ENCODE measurements at places on chromosomes 13 and 19.

DNA sequence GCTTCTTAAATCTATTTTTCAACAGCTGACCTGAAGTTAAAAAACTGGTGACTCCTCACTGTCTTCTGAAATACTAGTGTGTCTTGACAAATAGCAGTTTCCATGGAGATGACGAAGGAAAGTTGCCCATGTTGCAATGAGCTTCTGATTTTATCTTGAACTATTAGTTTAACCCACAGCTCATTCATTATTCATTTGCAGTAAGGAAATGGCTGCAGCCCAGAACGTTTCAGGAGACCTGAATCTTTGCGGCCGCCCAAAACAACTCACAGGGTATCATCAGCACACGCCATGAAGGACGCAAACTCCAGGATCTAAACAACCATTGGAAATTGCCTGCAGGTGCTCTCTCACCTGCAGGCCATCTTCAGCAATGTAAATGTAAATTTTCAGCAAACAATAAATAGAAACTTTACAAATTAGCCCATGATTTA lies 142.5 kb downstream of the DCLK1 start:
- ATAC-seq, result no peak

DNA sequence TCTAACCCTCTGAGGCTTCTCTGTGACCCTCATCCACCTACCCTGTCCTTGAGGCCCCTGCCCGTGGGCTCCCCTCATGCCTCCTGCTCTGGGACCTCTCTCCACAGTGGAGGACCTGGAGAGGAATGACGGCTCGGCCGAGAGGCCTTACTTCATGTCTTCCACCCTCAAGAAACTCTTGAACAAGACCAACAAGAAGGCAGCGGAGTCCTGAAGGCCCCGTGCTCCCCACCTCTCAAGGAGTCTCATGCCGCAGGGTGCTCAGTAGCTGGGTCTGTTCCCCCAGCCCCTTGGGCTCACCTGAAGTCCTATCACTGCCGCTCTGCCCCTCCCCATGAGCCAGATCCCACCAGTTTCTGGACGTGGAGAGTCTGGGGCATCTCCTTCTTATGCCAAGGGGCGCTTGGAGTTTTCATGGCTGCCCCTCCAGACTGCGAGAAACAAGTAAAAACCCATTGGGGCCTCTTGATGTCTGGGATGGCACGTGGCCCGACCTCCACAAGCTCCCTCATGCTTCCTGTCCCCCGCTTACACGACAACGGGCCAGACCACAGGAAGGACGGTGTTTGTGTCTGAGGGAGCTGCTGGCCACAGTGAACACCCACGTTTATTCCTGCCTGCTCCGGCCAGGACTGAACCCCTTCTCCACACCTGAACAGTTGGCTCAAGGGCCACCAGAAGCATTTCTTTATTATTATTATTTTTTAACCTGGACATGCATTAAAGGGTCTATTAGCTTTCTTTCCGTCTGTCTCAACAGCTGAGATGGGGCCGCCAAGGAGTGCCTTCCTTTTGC lies 10.8 kb upstream of the ILF3 start:
- no peak for ATAC-seq

- no peak for ATAC-seq
These were observed 121.5 kb upstream of the SLC10A2 start for GRCh38 chr13:103187721-103188156.

DNA sequence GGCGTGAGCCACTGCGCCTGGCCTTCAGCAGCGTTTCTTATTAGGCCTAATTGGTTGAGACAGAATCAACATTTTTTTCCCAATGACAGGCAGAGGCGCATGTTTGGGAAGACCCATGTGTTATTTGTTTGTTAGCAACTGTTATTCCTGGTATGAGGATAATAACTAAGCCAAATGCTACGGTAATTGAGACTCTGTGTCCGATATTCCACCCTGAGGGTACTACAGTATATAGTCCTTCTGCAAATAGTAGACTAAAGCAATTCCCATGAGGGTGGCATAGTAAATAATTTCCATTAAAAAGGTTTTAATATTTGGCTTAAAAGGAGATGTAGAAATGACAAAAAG lies 18.4 kb upstream of the CCL25 start:
- no peak for ATAC-seq

GRCh38 chr19:45524575-45525129 lies 17.4 kb downstream of the VASP start:
- no peak for ATAC-seq

DNA sequence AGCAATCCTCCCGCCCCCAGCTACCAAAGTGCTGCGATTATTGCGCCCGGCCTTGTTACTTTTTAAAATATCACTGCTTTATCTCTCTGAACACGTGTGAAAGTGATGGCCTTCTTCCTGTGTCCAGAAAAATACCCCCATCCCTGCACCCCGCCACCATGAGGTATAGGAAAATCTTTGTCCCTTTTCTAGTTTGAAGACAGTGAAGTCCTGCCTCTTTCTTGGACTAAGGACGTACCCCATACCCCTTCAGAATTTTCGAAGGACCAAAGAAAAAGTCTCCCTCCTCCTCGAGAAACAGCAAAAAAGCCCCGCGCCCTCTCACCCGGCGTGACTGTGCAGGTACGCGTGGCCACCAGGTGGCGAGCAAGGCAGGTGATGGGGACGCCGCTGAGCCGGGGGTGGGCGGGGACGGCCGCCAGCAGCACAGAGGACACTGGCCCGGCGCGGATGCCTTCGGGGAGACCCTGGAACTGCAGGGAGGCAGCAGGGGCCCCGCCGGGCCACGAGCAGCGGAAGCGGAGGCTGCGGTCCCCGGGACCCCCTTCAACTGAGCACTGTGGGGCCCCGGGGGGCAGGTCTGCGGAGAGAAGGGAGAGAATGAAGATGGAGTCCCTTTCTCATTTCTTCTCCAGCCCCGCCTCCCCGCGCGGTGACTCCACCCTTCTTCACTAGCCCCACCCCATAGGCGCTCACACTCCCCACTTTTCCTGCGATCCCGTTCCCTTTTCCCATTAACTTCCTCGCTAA lies 3.2 kb downstream of the VSIG10L start:
- peak; percentile 50 for ATAC-seq

DNA sequence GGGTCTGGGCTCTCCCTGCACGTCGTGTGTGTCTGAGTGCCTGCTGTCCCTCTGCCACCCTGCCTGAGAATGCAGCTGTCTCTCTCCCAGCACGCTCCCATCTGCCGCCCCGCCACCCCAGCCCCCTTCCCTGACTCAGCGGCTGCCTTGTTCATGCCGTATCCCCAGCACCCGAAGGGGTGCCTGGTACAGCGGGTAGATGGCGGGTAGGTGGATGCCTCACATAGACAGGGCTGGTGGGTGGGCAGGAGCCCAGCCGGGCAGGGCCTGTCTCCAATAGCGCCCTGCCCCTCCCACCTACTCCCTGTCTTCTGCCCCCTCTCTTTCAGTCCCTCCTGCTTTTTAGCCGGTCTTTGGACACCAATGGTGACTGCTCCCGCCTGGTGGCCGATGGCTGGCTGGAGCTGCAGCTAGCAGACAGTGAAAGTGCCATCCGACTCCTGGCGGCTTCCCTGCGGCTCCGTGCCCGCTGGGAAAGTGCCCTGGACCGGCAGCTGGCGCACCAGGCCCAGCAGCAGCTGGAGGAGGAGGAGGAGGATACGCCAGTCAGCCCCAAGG lies 30.3 kb downstream of the DHX34 start:
- ATAC-seq, result no peak

- ATAC-seq, result peak; percentile 4
These were observed 12.4 kb downstream of the ZIC5 start for GRCh38 chr13:99959127-99959539.

DNA sequence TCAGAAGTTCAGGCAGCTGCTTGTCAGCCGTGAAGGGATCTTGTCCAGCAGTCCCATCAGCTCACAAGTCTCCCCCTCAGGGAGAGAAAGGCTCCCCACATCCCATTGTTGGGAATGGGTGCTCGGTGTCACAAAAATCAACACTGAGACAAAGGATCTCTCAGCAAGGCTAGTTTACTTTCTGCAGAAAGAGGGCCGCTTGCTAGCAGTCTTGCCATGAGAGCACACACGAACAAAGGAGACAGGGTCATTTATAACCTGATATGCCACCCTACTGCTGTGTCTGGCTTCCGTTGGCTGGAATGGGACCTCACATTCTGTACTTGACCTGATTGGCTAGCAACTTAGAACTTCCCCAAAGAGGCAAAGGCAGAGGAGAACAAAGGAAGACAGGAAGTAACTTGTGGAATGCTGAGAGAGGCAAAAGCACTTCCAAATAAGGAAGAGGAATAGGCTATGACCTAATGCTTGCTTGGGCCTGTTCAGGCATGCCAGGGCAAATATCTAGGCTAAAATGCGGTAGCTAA lies 8.7 kb upstream of the IGFL3 start:
- ATAC-seq, result peak; percentile 90

DNA sequence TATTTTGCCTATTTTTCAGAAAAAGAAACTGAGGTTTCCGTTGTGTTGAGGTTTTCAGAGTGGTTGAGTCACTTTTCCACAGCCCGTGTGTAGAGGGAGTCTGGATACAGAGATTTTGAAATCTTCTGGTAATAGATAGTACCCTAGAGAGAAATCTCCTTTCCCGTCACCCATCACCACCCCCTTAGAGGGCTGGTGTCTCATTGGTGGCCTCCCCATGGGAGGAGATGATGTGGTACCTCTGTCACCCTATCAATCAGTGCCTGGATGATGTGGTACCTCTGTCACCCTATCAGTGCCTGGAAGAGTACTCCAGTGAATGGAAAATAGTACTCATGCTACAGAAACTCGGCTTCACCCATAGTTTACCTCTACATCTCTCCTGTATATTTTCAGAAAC lies 42.2 kb upstream of the SERP2 start:
- ATAC-seq, result no peak

DNA sequence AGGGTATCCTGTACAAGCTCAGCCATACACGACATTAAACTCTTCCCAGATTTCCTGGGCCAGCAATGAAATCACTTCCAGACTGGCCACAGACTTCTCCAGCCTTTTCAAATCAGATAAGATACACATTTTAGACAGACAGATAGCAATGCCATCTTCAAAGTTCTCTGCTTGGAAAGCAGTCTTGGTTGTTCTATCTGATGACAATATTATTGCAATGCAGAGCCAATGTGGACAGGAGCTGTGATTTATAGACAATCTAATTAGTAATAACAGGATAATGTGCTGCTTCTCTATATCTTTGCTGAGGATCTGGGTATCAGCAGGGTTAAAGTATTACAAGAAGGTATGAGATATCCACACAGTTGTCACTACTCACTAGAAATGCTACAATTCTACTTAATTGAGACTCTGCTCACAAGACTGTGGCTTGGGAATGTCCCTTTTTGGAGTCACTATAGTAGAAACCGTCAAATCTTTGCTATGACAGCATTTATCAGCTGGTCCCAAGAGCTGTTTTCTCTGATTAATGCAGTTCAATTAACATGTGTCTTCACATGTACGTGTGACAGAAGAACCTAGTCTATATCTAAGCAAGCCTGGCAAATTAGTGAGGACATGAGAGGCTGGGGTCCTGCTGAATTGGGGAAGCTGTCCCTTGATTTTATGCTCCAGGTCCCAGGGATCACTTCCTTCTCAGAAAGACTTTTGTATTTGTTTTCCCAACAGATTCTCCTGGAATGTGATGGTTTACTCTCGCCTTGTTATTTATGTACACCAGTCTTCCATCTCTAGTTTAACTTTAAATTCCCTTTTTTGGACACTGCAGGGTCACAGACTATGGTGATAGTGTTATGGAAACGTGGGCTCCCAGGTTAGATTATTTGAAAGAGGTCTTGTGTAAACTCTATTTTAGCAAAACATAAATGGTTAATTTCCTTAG lies 68.8 kb downstream of the COL4A1 start:
- no peak for ATAC-seq

- ATAC-seq, result no peak
These were observed 30.4 kb downstream of the RB1 start for GRCh38 chr13:48333976-48334375.

- no peak for ATAC-seq
These were observed 60.8 kb downstream of the ARHGEF7 start for GRCh38 chr13:111175935-111176334.

GRCh38 chr13:29464105-29464679 lies 131.3 kb downstream of the SLC7A1 start:
- no peak for ATAC-seq

DNA sequence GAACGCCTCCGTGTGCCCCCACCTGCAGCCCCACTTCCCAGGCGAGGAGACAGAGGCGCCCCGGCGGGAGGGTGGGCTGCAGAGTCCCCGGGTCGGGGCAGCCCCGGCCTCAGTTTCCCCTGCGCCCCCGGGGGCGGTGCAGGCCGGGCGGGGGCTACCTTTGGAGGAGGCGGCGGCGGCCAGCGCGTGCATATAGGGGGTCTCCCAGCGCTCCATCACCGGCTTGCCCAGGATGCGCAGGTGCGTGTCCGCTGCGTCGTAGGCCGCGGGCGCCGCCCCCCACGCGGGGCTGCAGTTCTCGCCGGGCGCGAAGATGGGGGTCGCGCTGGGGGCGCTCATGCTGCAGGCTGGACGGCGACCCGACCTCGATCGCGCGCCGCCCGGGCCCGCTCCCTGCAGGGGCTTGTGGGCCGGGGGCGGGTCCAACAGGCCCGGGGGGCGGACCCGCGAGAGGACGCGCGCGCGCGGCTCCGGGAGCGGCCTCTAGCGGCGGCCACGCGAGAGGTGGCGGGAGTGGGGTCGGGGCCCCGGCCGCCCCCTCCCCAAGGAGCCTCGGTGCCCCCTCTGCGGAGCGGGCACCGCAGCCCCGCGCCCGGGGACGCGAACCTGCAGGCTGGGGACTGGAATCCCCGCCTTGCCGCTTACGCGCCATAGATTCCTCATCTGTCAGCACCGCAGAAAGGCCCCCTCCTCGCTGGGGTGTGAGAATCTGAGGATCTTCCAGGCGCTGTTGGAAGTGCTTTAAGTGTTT lies at the start of gene GAMT:
TSS of gene GAMT (minus strand) at position 405 of the 751 bp plus-strand sequence. CDS start at position 339, 66 bp downstream.
- peak; percentile 66 for ATAC-seq

GRCh38 chr13:31485651-31486051 lies 253.7 kb upstream of the RXFP2 start:
- ATAC-seq, result peak; percentile 33
